Urinary bladder (tissue), 4 donors: ENCODE measurements at places on chromosomes 5 and 9.

GRCh38 chr5:86374611-86375010 lies 243.1 kb upstream of the COX7C start:
- no peak for DNase-seq

DNA sequence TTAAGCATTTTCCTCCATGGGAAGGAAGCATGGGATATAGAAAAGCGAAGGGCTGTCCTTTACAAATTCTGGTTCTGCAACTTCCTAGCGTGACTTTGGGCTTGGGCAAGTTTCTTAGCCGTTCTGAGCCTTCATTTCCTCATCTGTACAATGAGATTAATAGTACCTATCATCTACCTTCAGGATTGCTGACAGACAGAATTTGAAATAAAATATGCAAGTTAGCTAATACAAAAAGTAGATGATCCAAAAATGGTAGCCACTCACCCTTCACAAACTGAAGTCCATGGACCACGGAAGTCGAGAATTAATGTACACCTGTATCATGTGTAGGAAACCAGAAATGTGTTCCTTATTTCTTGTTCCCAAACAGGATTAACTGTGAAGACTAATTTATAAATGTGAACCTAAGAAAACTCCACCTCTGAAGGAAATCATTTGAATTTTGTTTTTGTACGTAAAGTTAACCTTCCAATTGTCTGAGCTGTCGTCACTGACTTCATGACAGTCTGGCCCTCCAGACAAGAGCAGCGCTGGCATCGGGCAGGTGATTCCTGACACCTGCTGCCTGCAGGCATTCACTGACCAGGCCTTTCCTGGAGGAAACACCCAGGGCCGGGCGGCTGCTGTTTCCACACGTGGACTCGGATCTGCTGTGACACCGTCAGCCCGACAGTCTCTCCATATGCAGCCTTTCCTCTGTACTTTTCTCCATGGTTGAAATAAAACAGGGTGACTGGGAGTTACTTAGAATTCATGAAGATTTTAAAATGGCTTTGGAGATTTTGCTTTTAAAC lies 63.4 kb downstream of the PSMB7 start:
- DNase-seq, result no peak

GRCh38 chr9:37998881-37999587 lies 70.0 kb downstream of the SHB start:
- DNase-seq, result no peak

DNA sequence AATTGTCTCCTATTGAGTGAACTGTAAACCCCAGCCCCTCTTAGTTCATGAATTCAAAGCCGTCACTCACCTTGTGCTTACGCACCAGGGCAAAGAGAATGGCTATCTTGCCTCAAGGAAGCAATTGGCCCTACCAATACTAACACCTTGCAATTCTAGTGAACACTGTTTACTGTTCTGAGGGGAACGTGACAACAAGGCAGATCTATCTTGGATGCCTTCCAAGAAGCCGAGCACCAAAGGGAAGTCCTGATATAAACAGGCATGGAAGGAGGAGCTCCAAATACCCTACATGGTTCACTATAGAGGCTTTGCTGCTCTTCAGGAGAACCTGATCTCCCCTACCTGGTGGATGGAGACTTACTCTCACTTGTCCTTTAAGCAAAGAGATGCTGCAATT lies 1.7 kb upstream of the PLPPR1 start:
- DNase-seq, result no peak

DNA sequence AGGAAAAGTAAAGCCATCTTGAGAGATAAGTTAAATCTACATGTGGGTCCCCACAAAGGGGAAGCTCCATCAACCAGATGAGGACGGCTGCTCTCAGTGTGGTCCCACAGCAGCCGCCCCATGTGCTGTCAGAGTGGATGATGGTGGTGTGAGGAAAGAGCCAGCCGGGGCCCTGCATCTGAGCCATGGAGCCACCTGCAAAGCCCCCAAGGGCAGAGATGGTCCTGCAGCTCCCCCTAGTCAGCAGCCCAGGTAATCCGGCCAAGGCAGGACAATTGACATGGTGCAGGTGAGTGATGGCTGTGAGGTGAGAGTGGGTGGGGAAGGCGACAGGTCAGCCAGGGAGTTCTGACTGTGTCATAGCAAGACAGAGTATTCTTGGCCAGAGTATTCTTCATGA lies 458.8 kb downstream of the ICE1 start:
- no peak for DNase-seq

DNA sequence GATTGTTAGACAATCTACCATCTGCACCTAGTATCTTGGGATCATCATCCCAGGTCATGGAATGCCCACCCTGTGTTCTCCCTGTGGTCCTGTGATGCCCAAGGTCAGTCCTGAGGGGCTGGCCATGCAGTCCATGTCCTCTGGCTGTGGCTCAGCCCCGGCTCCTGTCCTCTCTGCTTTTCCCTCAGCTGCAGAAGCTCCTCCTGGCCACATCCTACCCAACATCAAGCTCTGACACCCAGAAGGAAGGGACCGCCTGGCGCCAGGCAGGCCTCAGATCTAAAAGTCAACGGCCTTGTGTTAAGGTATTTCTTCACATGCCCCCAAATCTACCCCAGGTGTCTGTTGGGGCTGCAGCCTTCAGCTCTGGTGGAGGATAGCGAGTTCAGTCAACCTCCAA lies 100.5 kb downstream of the PPARGC1B start:
- DNase-seq, result no peak

GRCh38 chr5:63877961-63878360 lies 84.3 kb downstream of the HTR1A start:
- no peak for DNase-seq

GRCh38 chr5:142542906-142543305 lies 143.0 kb downstream of the FGF1 start:
- DNase-seq, result no peak

GRCh38 chr9:82334286-82334685 lies 345.7 kb downstream of the SPATA31D1 start:
- no peak for DNase-seq

DNA sequence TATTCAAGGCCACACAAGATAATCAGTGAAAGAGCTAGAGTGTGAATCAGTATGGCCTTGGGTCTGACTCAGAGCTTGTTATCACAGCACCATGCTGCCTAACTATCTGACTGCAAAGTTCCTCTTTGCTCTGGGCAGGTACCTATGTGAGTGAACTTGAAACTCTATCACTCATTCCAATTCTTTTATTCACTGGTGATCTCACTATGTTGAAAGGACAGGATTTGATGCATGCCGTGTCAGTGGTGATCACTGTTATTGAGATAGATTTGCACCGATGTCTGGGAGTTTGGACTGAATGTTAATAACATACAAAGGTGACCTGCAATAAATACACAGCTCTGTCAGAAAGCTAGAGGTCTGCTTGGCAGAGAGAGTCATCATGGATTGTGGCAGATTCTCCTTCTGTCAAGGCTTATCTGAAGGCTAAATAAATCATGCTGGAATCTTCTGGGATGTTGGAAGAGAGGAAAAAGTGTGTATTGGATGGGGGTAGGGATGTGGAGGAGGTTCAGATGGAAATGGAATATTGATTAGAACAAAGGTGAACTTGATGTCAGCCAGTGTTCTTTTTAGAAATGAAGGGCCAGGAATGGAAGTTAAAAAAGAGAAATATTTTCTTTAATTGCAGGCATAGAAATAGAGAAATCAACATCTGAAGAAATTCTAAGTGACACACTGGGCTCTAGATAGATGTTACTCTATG lies 91.8 kb upstream of the TNC start:
- DNase-seq, result no peak

- no peak for DNase-seq
Measured at GRCh38 chr9:113636165-113636564, 172.6 kb downstream of the RGS3 start.

DNA sequence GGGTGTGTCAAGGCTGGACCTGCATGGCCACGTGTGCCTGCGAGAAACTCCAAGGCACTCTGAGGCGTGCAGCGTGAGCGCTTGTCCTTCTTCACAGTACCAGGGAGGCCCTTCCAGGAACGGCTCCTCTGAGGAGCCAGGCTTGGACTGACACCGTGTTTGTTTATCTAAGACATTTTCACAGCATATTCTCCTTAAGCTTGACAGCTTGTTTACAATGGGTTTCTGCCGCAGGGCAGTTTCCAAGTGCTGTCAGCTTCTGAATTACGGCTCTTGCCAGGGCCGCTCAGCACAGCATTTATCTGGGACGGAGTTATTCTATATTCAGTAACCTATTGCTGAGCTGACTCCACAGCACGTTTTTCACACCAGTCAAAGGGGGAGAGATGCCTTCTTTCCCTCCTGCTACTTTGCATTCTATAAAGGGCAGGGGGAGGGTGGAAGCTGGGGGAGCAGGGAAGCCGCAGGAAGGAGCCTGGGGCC lies 98.4 kb downstream of the LMNB1 start:
- no peak for DNase-seq

- peak; percentile 80 for DNase-seq
Measured at GRCh38 chr5:158349987-158350386, 491.0 kb upstream of the CLINT1 start.

DNA sequence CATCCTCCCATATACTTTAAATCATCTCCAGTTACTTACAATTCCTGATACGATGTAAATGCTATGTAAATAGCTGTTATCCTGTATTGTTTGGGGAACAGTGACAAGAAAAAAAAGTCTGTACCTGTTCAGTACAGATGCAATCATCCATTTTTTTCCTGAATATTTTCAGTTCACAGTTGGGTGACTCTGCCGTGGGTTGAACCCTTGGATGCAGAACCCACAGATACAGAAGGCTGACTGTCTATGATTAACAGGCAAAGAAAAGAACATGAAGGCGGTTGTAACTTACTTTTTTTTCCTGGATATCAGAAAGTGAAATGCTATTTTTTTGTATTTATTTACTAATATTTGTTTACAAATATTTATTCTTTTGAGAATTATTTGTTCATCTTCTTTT lies 33.2 kb downstream of the DAP start:
- DNase-seq, result no peak

- no peak for DNase-seq
Measured at GRCh38 chr5:163458778-163459385, 1.0 kb downstream of the NUDCD2 start.

GRCh38 chr5:165119175-165119574 lies 1613.8 kb downstream of the MAT2B start:
- DNase-seq, result no peak

DNA sequence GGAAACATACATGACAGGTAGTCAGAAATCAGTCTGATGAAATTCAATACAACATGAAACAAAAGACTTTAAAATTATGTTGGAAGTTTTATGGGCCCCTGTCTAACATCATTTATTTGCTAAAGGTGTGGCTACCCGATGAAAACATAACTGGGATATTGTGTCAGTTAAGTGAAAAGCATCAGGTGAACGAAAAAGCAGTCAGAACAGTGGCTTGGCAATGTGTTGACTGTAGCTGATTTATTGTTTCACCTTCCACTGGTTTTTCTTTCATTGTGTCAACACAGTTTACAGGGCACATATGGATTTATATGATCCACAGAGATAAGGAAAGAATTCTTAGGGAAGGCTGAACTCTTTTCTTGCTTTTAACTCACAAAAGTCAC lies 429.6 kb upstream of the ZNF608 start:
- DNase-seq, result no peak

DNA sequence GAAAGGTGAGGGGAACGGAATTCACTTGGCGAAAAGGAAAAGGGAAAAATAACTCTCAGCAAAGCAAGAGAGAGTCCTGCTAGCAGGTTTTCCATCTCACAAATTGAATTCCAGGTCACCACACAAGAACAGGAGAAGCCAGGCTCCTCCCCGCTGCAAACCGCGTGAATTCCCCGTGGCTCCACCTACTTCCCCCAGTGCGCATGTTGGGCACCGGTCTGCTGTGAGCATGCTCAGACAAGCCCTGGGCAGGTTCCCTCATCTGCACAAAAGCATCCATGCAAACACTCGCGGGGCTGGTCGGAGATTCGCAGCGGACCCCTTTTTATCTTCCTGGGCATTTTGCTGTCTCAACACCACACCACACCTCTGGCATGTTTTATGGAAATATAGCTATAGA lies 58.5 kb upstream of the S1PR3 start:
- DNase-seq, result no peak

DNA sequence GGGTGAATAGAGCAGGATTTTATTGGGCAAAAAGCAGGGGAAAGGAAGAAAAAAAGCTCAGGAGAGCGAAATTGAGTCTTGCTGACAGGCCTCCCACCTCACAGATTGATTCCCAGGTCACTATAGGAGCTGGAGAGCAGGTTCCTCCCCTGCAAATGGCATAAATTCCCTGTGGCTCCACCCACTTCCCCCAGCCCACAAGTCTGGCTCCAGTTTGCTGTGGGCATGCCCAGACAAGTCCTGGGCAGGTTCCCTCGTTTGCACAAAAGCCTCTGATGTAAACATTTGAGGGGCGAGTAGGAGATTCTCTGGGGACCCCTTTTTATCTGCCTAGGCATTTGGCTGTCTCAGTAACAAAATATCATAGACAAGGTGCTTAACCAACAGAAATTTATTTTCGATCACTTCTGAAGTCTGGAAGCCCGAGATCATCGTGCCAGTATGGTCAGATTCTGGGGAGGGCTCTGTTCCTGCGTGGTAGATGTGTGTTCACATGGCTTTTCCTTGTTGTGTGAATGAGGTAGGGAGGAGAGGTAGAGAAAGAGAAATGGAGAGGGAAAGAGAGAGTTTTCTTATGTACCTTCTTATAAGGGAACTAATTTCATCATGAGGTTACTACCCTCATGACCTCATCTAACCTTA lies 614.5 kb downstream of the MAT2B start:
- DNase-seq, result no peak

- no peak for DNase-seq
Measured at GRCh38 chr9:1941989-1942388, 73.2 kb upstream of the SMARCA2 start.

DNA sequence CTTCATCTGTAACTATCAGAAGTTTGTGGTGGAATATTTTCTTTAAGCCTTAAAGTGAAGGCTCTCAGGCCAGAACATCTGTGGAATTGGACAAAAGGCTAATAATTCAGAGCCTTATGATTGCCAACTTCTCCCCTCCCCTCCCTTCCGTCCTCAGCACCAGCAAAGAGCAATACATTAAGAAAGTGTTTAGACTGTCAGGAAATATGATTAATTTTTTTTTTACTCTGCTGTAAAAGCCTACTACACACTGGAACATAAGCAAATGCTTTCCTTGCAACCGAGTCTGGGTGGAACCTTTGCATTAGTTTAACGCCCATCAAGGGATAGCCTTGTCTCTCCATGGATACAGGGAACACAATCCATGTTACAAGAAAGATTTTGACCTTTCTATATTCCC lies 110.3 kb upstream of the TARS1 start:
- no peak for DNase-seq

- no peak for DNase-seq
Measured at GRCh38 chr5:173602423-173602822, 14.0 kb downstream of the BOD1 start.

DNA sequence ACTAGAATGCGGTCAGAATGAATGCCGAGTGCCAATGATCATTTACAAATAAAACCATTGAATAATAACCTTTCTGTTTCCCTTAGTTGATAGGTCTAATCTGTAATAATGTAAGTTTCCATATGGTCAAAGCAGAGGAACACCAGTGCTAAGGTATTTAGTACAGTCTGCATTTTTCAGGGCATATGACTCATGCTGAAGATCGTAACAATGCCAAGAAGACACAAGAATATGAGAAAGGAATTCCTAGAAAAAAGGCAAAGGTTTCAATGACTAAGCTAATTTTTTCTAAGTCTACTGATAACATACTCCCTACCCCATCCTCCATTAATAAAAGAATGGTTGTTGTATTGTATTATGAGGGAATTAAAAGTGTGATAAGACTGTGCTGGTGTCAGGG lies 2.8 kb downstream of the OR1L8 start:
- no peak for DNase-seq

- DNase-seq, result no peak
Measured at GRCh38 chr9:33468215-33468730, 5.5 kb downstream of the NOL6 start.

- no peak for DNase-seq
Measured at GRCh38 chr5:57408714-57409113, 73.9 kb downstream of the ACTBL2 start.
